ENCODE measurements at places on chromosomes 13 and 19. TPM values are rescaled to one million over a fixed set of nuclear protein-coding genes. Genes with fewer than 3 reads are reported as not detected.
A peak's percentile ranks its signal among the peaks of the same experiment; 100 is the strongest.

DNA sequence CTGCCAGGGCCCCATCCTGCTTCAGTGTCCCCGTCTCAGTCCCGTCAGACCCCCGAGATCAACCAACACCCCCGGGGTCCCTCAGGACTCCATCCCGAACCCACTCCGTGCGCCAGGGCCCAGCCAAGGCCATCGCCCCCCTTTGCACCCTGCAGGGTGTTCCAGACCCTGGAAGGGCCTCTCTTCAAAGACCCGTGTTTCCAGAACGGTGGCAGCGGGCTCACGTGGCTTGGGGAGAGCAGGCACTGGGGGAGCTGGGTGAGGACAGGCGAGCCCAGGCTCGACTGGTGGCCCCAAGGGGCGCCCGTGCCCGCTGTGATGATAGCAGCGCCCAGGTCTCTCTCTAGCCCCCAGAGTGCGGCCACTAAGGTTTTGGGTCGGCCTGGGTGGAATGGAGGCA, 1.4 kb downstream of the KASH5 start:
- no peak for DNase-seq

- DNase-seq = no peak
These were observed 1192.2 kb downstream of the UQCRFS1 start for GRCh38 chr19:28020619-28021258.

- DNase-seq = no peak
These were observed 17.5 kb downstream of the MISP start for GRCh38 chr19:768424-768823.

DNA sequence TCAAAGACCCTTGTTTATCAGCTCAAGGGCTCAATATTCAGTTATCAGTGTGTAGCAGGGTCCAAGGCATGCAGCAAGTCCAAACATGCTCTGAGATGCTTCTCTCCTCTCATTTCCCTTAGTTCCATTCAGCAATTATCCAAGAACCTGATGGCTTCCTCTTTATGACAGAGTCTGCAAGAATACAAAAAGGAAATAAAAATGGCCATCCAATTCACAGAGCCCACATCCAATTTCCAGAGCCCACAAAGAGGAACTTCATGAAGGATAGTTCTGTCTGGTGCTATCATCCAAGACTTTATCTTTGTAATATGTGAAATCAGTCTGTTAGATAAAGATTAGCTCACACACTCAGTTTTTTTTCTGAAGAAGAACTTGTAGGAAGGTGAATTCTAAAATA, 217.2 kb downstream of the LACC1 start:
- DNase-seq = no peak

STK11 gene
- 93.0 TPM for total RNA-seq

- DNase-seq = peak; percentile 54
These were observed 90.5 kb downstream of the STARD13 start for GRCh38 chr13:33194820-33195692.

GRCh38 chr19:14416817-14417231, 2.3 kb downstream of the DDX39A start:
- DNase-seq = no peak

DNA sequence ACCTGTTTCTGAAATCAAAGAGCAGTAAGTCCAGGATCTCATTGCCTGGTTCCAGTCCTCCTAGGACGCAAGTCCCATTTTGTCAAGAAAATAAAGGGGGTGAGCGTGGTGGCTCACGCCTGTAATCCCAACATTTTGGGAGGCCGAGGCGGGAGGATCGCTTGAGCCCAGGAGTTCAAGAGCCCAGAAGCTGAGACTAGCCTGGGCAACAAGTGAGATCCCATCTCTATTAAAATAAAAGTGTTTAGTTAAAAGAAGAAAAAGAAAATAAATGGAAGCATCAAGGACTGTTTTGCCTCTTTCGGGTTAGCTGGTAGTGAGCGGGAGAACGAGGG, 344 bp upstream of the HAUS5 start:
- DNase-seq = no peak

ACP7 gene
- 3.4 TPM for total RNA-seq

DNA sequence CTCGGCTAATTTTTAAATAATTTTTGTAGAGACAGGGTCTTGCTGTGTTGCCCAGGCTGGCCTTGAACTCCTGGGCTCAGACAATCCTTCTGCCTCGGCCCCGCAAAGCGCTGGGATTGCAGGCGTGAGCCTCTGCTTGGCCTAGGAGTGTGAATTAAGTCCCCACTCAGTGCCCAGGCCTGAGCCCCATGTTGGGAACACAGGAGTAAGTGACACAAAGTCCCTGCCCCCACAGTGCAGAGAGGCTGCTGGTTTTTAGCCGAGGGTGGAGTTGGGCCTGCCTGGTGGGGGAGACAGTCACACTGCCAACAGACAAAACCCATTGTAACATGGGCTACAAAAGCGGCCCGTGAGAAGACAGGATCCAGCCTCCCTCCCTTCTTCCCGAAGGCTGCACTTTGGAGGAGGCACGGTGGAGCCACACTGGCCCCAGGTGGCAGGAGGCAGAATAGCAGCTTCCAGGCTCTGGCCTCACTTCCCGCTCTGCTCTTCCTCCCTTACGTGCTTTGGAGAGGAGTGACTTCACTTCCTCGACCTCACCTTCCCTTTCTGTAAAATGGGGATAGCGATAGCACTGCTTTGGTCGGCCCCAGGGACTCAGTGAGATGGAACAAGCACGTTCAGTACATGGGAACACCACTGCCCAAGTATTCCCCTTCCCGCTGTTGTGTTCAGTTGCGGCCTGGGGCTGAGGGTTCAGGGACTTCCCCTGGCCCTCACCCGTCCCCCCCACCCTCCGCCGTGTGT, 15.2 kb upstream of the EHD2 start:
- DNase-seq = peak; percentile 83

GRCh38 chr19:6042776-6043726, 65.1 kb upstream of the RANBP3 start:
- no peak for DNase-seq

ZNF723 gene
- not detected for total RNA-seq

DNA sequence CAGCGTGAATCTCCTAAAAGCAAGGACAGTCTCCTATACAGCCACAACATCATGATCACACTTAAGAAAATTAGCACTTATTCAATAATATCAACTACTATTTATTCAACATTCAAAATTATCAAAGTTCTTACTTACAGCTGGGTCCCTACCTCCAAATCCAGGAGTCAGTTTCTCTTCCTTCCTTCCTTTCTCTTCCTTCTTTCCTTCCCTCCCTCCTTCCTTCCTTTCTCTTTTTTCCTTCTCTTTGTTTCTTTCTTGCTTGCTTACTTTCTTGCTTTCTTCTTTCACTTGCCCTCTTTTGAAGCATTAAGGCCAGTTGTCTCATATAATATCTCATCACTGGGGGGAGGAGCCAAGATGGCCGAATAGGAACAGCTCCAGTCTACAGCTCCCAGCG, 107.6 kb downstream of the DCT start:
- no peak for DNase-seq

CCNA1 gene
- 18.3 TPM for total RNA-seq

APOC1 gene
- 2.7 TPM for total RNA-seq

GRCh38 chr13:76884186-76884906, 1.9 kb downstream of the KCTD12 start:
- peak; percentile 16 for DNase-seq

DNA sequence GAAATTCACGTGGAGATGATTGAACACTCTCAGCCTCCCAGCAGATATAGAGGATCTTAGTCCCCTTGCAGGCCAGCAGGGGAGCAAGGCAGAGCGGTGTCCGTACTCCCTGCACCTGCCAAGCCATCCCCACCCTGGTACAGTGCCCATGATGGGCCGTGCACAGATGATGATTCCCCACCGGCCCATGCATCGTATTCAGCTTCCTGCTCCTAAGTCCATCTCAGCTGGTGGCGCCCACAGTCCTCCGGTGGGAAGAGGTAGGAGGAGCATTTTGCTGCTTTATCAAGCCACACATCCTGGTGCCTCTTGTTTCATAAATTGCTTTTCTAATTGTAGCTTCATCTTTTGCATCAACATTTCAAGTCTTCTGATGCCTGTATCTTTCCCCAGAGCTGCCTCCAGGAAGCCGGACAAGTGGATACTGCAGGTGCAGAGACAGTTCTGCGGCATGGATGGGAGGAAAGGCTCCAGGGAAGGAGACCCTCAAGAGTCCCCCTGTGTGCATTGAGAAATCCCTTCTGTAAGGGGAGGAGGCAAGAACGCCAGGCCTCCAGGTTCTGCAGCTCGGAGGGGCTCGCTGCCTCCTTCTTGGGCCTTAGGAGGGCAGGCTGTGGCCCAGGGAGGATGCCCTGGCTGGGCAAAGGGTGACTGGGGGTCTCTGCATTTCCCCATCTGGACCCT, 55.3 kb downstream of the F2RL3 start:
- no peak for DNase-seq

DNA sequence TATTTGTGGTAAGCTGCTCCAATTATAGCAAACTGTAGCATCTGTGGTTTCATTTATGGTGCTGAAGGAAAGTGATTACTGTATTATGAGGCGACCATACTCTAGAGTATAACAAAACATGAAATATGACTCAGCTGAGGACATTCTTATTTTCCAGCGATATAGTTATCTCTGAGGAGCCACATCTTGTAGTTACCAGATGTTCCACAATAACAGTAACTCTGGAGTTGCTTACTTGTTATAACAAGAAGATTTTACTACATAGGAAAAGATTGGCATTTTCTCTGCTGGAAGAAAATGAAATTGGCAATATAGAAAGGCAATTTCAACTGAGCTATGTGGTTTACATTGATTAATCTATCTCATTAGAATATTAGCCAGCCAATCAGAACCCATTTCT, 1634.2 kb downstream of the PCDH9 start:
- no peak for DNase-seq

TMEM38A gene
- total RNA-seq = 11.0 TPM

DNA sequence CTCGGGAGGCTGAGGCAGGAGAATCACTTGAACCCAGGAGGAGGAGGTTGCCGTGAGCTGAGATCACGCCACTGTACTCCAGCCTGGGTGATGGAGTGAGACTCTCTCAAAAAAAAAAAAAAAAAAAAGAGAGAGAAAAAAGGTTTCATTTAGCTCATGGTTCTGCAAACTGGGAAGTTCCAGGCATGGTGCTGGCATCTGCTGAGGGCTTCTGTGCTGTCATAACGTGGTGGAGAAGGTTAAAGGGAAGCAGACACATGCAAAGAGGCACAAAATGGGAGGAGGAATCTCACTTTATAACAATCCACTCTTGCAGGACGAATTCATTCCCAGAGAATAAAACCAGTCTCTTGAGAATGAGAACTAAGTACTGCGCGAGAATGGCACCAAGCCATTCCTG, 34.9 kb upstream of the SIAH3 start:
- no peak for DNase-seq

DNA sequence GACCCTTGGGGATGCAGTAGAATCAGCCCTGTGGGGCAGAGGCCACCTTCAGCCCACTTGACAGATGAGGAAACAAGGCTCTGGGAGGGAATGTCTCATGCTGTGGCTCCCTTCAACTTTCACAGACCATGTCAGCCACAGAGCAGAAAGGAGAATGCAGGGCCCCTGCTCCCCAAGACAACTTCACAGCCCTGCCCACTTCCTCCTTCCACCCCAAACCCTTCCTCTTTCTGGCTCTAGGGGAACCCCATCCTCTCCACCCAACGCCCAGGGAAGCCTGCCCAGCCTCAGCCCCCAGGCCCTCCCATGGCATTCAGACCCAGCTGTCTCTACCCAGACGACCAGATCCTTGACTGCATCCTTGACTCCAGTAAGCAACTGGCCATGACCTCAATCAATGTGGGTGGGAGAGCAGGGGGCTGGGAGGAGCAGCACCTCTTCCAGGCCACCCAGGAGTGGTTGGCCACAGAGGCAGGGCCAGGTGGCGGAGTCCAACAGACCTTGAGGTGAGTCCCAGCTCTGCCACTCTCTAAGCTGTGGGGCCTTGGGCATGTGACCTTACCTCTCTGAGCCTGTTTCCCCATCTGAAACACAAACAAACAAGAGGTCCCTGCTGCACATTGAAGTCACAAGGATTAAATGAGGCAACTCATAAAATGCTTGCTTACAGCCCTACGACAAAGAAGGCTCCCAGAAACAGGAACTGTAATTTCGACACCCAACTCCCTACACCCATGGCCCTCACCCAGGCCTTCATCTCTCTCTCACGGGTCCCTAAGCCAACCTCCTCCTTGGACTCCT, 15.8 kb downstream of the DEDD2 start:
- DNase-seq = no peak

DNA sequence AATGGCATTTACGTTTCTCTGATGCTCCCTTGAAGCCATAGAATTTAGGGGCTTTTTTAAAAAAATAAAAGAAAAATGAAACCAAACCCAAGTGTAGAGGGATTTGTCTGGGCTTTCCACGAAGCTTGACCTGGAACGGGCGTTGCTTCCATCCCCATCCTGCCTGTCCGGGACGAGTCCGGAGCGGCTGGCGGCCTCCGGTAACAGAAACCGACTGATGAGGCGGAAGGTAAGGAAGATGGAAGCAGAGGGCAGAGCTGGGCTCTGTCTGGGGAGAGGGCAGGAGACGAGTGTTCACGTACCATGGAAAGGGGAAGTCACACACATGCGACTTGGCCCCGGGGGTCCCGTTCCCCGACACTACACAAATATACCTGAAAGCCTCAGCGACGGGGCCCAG, 34.3 kb downstream of the BTBD2 start:
- no peak for DNase-seq

DNA sequence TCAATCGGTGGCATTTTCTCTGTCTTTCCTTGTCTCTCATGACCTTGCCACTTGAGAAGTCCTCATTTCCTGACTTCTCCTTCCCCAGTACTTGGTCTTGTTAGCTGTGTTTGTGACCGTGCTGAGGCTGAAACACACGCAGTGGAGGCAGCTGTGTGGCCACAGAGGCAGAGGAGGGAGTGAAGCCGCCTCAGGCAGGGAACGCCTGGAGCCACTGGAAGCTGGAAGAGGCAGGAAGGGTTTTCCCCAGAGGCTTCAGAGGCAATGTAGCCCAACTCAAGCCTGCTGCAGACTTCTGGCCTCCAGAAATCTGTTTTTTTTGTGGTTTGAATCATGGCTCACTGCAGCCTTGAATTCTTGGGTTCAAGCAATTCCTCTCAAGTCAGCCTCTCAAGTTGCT, 29.2 kb upstream of the ARGLU1 start:
- no peak for DNase-seq

ZNF71 gene
- total RNA-seq = 8.8 TPM
